Fibroblast of the conjunctiva (primary cell): ENCODE measurements at places on chromosomes 16 and 17.

DNA sequence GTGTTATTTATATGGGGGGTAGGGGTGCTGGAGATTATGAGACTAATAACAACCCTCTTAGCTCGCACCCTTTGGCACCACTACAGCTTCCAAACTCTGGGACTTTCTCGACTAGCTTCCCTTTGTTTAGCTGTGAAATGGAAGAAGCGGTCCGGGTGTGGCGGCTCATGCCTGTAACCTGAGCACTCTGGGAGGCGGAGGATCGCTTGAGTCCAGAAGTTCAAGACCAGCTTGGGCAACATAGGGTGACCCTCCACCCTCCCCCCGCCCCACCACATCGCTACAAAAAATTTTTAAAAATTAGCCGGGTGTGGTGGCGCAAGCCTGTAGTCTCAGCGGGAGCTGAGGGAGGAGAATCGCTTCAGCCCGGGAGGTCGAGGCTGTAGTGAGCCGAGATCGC lies 814 bp upstream of the CDH3 start:
- no peak for DNase-seq

DNA sequence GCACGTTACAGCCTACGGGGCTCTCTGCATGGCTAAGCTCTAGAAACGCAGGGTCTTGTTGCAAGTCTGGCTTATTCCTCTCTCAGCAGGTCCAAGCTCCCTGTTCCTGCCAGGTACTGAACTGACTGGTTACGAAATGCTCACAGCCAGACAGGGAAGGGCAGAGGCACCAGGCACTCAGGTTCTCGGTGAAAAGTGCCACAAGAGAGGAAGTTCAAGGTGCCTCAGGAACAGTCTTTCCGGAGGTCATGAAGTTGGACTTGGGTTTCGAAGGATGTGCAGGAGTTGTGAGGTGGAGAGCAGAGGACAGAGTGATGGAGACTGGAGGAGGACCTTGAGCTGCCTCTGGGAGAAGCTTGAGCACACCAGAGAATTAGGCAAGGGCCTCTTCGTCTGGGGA lies 124.7 kb upstream of the GSE1 start:
- DNase-seq, result no peak

GRCh38 chr16:71426069-71426879 lies 15.6 kb downstream of the TLE7 start:
- peak; percentile 86 for DNase-seq

DNA sequence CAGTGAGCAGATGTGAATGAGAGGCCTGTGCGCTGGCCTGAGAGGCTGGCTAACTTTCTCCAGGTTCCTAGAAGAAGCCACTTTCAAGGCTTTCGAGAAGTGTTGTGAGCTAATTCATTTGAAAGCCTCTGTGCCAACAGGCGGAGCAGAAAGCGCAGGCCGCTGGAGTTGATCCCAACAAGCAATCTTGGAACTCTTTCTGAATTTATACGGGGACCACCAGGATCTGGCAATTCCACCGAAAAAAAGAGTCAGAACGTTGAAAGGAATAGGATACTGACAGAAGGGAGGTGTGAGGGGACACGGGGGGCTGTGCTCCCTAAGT lies 71.3 kb upstream of the METRNL start:
- DNase-seq, result no peak

DNA sequence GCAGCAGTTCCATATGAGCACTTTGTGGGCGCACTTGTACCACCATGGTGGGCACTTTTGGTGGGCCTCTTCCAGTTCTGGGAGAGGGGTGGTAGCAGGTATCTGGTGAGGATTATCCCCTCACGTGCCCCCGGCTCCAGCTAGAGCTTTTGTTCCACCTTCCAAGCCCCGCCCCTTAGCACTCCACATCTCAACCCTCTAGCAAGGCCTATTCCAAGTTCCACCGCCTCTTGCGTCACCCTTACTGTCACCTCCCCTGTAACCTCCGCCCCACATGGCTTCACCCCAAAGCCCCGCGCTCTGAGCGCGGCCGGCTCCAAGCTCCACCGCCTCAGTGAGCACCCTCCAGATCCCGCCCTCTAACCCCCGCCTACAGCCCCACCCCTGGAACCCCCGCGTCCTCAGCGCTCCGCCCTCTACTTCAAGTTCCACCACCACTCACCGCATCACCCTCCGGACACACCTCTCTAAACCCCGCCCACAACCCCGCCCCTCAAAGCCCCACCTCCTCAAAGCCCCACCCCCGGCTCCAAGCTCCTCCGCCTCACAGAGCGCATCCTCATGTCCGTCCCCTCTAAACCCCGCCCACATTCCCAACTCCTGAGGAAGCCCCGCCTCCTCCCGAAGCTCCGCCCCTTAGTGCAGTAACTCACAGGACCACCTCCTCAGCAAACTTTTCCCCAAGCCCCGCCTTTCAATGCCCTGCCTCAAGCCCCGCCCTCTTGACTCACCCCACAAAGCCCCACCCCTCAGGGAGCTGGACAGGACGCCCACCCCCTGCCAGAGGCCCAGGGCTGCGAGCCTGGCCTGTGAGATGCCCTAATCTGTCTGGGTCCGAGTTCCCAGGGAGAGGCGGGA lies 11.1 kb downstream of the SCN4A start:
- DNase-seq, result peak; percentile 79
